NB4 (cell line): ENCODE measurements at places on chromosomes 3 and 15.
A peak's percentile ranks its signal among the peaks of the same experiment; 100 is the strongest.

DNA sequence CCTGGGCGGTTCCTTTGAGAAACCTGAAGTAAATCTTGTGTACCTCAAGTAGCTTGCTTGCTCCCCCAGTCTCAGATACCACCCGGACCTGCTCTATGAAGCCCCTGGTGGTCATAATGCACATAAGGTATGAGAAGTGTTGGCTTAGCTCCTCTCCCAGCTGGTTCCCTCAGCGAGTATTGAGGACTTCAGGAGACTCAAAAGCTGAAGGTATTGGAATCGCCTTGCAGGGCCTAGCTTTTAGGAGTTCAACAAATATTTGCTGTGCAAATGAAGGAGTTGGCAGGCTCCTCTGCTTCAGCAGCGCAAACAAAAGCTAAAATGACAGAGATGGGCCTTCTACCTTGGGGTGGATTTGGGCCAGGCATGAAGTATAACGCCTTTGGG, 1.7 kb downstream of the CMTM8 start:
- peak; percentile 67 for DNase-seq

DNA sequence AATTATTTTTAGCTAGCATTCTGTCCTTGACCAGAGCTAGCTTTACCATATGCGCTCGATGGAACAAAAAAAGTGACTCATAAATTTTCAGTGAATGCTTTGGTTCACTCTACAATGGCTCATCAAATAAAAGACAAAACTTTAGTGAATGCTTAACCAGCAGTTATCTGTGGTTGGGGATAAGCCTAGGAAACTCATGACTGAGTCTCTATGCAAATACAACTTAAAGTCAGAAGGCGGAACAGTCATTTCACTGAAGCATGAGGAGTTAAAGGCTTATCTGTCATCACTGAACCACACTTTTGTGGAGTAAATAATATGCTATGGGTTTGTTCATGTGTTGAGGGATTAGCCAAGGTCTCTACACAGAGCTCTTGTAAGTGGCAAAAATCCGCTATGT, 308.4 kb downstream of the SQOR start:
- DNase-seq, result no peak

DNA sequence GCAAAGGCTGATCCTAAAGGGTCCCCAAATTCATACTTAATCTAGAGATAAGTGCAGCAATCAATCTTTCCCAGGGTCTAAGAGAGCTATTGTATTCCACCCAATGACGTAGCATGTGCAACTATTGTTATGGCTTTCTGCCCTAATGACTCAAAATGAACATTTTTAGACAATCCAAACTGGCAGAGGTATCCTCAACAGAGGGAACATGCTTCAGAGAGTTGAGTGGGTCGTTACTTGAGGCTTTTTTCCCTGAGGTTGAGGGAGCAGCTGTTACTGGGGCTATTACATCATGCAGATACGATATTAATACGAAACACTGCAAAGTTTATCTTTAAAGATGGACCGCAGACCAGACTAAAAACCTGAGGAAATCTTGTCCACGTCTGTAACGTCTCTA, 278.3 kb upstream of the WNT5A start:
- no peak for DNase-seq

DNA sequence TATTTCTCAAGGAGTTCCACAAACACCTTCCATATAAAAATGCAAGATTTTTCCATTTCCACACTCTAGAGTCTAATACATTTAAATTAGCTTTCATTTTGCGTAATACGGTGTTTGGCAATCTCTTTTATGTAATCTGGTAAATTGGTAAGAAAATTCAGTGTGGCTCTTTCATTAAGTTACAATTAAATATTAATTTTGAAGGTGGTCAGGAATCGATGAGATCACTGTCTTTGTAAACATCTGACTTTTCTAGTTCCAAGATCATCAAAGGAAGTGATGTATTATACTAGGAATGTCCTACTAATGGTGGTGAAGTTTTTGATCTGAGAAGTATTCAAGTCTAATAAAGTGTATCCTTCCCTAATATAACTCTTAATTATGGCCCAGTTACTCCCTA, 1.1 kb upstream of the UTS2B start:
- no peak for DNase-seq

DNA sequence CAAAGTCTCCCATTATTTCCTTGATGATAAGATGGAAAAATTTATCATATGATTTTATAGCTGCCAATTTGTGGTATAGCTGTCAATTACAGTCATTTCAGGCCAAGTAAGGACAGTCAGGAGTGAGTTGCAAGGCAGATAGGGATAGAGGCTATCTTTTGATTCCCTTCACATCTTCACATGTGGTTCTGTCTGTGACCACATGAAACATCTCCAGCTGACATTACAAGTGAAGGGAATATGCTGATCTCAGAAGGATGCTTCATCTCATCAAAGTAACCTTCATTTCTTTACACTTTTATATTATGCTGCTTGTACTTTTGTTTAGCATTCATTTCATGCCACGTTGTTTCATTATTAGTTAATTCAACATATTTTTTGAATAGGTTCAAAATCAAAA, 136.9 kb upstream of the CFAP20DC start:
- no peak for DNase-seq

DNA sequence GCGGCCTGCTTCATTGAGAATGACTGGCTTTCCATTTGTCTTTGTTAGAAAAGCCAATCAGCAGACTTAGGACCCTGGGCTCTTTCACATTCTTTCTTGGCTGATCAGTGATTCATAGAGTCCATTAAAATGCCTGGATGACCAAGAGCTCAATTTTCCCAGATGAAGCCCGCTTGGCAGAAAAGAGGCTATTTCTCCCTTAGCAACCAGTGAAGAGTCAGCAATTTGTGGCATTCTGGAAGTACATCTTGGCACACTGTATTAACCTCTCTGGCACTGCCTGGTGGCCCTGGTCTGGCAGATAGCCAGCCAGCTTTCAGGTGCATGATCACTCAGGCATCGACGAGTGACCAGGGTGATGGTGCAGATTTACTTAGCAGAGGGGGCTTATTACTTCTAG, 145.7 kb upstream of the PLAAT1 start:
- DNase-seq, result no peak

- no peak for DNase-seq
These were observed 49.2 kb upstream of the P3H2 start for GRCh38 chr3:190169877-190170276.

- DNase-seq, result peak; percentile 26
These were observed 4.0 kb downstream of the CCDC33 start for GRCh38 chr15:74240002-74240568.

DNA sequence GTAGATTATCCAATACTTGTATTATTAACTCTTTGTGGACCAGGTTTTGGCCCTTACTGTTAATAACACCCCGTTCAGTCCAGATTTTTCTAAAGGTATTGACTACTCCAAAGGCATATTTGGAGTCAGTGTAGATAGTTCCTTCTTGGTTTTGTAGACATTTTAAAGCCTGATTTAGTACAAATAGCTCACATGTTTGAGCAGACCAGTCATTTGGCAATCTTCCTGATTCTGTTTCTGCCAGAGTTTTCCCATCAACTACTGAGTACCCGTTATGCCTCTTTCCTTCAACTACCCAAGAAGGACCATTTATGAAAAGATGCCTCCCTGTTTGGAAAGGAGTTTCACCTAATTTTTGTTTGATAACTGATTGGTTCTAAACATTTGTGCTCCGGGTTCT, 82.0 kb downstream of the CHCHD4 start:
- no peak for DNase-seq
